Eye (tissue), 1 donor: ENCODE measurements at places on chromosomes 2 and 18.

DNA sequence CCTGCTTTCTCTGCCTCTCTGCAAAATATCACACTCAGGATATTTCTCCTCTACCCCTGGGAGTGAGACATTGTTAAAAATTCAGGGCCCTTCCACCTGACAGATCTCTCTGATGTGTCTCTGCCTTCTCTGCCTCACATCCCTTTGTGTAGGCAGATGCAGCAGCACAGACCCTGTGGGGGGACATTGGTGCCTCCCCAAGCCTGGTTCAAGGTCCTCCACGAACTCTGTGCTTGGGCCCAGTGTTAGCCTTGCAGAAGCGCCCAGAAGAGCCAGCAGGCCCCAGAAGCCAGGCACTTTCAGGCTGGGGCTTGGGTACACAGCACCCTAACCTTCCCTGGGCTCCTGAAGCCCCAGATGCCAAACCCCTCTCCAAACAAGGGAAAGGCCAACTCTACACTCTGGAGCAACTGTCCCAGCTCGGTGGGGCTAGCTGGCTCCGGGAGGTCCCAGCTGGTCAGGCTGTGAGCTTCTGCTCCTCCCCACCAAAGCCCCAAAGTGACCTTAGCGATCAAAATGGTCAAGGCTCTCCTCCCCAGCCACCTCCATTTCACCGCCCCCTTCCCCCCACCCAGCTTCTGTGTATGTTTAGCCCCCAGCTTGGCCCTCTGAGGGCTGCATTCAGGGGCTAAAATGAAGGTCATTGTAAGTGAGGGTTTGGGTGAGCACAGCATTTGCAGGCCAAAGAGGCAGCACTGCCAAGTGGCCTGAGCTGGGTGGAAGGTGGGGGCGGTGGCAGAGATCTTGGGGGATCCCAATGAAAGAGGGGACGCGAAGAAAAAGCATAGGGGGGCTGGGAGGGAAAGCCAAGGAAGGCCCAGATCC, 2.6 kb downstream of the HOXD9 start:
- DNase-seq = no peak

DNA sequence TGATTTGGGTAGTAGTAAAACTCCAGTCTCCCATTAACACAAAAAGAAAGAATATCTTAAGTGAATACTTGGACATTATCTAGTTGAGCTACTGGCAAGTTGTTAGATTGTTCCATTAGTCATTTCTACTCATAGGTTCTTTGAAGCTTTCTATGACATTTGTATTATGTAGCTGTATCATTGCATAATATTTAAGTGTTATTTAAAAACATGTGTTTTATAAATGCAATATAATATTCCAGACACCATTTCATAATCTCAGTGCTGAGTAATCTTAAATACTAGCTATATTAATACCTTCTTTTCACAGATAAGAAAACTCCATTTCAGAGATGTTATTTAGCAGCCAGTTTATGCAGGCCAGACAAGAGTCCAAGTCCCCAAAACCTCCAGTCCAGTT, 271.9 kb downstream of the NCKAP5 start:
- no peak for DNase-seq

DNA sequence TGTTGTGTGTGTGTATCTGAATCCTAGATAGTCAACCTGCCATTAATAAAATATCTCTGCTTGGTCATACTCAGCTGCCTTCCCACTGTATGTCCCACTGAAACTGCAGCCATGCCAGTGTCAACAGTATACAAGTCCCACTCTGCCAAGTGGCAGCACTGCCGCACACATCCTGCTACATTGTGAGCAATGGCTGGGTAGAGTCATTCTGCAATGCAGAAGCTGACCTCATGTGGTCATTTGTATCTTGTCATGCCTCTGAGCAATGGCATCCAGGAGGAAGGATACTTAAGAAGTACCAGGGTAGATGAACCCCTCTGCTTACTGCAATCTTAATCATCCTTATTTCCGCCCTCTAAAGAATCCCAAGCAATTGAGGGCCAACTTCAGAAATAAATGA, 302.2 kb upstream of the DDX18 start:
- peak; percentile 8 for DNase-seq

DNA sequence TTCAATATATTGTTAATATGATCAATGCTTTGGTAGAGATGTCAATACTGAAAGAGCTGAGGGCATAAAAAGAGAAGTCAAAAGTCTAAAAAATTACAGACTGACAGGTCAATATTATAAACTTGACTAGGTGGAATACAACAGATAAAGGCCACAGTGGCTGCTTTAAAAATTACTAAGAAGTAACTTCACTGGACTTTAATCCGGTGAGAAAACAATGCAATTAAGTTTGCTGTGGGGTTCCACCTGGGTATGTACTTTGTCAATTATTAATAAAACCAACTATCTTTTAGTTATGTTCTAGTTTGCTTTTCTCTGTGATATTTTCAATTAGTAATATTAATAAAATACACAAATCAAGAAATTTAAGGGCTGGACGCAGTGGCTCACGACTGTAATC, 44.7 kb downstream of the RAPH1 start:
- no peak for DNase-seq

DNA sequence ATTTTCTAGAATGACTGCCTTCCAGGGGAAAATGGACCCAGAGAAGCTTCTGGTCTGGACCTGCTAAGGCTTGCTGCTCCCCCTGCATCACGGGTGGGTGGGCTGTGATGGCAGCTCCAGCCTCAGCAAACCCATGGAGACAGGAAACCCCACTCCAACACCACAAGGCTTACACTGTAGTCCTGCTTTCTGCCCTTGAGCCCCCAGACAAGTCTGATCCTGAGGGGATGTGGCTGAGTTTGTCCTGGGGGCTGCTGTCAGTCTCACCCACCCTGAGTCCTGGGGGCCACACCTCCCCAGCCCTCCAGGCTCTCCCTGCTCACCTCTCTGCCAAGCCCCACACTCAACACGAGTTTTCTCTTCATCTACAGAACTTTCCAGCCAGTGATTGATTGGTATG, 279.4 kb downstream of the EIPR1 start:
- DNase-seq = no peak

GRCh38 chr2:23867449-23867848, 59.5 kb downstream of the ATAD2B start:
- no peak for DNase-seq

DNA sequence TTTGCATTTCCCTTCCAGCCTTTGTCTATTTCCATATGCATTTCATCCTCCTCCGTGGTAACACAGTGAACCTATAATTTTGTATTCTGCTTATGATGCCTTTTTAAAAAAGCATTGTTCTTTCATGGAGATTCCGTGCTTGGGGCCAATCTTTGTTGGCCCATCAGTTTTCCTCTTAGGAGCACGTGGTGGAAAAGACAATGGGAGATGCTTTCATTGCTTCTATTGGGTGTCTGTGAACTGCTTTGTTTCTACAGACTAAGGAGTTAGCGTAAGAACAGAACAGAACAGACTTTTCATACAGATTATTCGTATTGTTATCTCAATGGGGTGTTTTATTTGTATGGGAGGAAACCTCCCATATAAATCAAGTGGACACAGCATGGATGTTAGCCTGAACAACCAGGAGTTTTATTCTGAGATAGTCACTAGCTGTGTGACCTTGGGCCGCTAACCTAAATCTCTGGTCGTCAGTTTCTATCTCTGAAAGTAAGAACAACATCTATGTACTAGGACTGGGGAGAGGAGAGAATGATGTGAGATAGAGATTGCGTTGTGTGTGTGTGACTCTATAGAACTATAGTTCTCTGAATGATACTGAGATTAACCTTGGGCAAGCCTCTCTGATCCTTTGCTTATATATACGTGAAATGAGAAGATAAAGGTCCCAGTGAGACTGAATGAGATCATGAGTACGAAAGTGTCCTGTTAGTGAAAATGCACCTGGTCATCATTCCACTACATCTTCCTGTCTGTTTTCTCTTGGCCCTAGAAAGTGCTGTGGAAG, 22.9 kb upstream of the YWHAQ start:
- no peak for DNase-seq

- DNase-seq = peak; percentile 45
Observed at GRCh38 chr2:23330214-23330613, 54.8 kb upstream of the KLHL29 start.
